CD8-positive, alpha-beta memory T cell (primary cell): ENCODE measurements at places on chromosomes 4 and X. TPM values are rescaled to one million over a fixed set of nuclear protein-coding genes. Genes with fewer than 3 reads are reported as not detected.

Gene SUPT20HL2
- not detected for total RNA-seq

DNA sequence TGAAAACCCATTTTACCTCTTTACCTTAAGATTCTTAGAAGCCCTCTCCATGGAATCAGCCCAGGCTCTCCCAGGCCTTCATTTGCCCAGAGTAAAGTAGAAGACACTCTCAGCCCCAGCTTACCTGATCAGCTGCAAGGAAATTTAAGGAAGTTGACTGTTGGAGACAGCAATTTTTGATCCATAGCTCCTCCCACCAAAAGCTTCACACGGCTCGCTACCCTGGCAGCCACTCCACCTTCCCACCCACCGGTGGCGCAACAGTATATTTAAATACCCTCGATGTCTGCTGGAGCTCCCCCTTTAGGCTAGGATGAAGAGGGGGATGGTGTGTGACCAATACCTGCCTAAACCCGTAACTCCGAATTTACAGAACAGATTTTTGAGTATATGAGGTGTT, 75.4 kb downstream of the MBNL3 start:
- no peak for DNase-seq

GRCh38 chr4:169922632-169923276, 103.4 kb downstream of the MFAP3L start:
- DNase-seq, result no peak

DNA sequence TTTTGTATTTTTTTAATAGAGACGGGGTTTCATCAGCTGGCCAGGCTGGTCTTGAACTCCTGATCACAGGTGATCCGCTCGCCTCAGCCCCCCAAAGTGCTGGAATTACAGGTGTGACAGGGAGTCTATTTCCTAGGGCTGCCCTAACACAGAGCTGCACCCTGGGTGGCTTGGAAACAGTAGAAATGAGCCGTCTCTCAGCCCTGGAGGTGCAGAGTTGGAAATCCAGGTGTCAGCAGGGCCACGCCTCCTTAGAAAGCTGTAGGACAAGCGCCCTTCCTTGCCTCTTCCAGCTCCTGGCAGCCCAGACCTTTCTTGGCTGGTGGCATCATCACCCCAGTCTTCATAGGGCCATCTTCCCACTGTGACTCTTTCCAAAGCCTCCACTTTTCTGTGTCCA, 71.6 kb downstream of the DCTD start:
- DNase-seq, result no peak

- no peak for DNase-seq
Measured at GRCh38 chr4:6696611-6697010, 2.9 kb downstream of the S100P start.

DNA sequence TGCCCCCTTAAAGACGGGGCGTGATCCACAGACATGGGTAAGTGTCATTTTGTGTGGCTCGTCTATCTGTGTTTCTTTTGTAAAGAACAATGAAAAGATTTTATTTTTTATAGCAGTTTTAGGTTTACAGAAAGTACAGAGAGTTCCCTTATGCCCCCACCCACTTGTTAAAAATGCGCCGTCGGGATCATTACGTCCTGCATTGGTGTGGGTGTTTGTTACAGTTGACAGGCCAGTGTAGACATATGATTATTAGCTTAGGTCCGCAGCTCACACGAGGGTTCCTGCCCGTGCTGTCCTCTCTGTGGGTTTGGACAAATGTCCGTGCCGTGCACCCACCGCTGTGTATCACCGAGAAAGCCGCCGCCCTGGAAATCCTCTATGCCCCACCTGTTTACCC, 50.5 kb downstream of the RGS12 start:
- DNase-seq, result no peak

DNA sequence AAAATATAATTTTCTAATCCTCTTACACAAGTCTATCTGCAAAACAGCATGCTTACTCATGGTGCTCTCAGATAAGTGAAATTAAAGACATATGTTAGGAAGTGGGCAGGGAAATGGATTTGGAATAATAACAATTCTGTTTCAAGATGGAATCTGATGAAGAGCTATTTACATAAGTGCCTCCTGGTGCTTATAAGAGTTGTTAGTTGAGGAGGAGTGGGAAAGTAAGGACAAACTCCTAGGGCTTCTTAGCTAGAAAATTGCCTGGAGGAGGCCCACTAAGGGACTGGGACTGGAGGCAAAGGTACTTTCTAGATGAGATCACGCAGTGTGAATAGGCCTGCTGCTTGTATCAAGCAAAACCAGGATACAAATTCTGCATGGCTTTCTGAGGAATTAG, 939.8 kb downstream of the GLUD2 start:
- DNase-seq, result no peak

- no peak for DNase-seq
Measured at GRCh38 chrX:65537229-65537628, 2.6 kb upstream of the LAS1L start.

DNA sequence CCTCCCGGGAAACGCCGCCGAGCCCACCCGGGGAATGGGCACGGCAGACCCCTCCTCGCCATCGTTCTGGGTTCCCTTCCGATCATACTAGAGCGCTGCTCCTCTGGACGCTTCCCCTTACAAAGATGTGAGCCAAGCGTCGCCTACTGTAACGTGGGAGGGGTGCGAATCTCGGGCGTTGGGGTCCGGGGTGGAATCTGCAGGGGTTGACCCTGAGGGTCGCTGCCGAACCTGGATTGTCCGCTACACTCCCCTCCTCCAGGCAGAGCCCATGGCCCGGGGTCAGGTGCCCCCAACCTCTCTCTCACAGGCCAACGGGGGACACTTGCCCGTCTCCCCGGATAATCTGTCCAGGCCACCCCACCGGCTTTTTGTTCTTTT, 13.8 kb downstream of the BCOR start:
- no peak for DNase-seq

- no peak for DNase-seq
Measured at GRCh38 chrX:121322159-121322558, 274.7 kb downstream of the GLUD2 start.

DNA sequence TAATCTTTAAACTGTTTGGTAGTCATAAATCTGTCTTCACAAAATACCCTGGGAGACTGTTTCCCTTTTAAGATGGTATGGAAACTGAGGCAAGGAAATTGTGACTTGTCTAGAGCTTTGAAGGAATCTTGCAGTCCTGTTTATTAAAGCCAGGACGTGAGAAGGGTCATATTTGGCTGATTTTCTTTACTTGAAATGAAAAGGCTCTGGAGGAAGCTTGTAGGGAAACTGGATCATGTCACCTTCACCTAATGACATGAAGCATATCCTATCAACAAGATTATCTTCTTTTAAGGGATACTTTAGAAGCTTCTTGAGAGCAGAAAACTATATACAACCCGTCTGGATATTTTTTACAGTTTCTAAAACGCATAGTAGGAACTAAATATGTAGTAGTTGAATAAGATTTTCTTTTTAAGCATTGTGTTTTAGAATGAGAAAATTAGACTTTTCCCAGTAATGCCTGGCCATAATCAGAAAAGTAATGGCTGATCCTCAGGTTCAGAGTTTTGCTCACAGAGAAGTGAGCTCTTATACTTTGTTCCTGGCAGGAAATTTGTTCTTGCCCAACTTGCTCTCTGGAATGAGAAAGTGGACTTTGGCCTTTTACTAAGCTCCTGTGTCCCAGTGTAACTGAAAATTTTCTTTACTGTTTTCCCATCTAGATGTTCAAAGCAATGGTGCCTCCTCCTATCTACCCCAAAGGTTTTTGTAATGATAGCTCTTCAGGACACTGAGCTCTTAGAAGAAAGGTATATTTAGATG, 136.8 kb upstream of the AFF2 start:
- DNase-seq, result no peak

Gene RGS12
- total RNA-seq, result 2.4 TPM

DNA sequence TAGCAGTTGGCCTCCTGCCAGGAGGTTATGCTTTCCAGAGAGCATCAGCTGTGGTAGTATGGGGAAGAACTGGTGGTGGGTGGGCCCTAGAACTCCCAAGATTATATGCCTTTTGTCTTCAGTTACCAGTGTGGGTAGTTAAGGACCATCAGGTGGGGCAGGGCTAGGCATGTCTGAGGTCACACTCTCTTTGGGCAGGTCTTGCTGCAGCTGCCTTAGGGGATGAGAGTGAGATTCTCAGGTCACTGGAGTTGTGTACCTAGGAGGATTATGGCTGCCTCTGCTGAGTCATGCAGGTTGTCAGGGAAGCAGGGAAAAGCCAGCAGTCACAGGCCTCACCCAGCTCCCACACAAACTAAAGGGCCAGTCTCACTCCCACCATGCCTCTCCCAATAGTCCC, 172.9 kb upstream of the GYPA start:
- no peak for DNase-seq

Gene CLCN5
- 3.0 TPM for total RNA-seq

DNA sequence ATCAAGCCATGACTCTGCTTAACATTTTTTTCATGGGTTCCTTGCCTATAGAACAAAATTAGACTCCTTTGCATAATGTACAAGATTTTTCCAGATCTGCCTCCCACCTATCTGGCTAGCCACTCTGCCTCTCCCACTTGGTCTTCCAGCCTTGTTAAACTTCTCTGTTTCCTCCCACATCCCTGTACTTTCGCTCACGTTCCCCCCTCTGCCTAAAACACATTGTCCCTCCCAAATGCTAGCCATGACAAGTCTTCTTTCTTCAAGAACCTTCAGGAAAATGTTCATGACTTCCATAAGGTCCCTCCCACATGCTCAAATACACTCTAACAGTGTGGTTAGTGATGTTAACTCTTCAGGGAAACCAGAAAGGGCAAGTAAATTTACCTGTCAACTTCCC, 214.6 kb downstream of the ADGRA3 start:
- DNase-seq, result no peak

GRCh38 chr4:7217474-7218321, 25.4 kb downstream of the SORCS2 start:
- no peak for DNase-seq

Gene SPANXD
- not detected for total RNA-seq

Gene EGF
- total RNA-seq, result not detected

Gene PHEX
- total RNA-seq, result 20.1 TPM

DNA sequence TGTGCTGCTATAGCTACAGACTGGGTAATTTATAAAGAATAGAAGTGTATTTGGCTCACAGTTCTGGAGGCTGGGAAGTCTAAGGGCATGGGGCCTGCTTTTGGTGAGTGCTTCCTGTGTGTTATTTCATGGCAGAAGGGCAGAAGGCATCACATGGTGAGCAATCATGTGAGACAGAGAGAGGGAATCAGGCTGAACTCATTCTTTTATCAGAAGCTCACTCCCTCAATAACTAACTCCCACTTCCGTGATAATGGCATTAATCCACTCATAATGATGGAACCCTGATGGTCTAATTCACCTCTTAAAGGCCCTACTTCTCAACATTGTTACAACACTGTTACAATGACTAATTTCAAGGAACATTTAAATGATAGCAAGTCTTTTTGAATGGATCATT, 129.4 kb downstream of the FAT4 start:
- no peak for DNase-seq

Gene STPG2
- total RNA-seq, result not detected

Gene FANCB
- total RNA-seq, result 10.9 TPM

DNA sequence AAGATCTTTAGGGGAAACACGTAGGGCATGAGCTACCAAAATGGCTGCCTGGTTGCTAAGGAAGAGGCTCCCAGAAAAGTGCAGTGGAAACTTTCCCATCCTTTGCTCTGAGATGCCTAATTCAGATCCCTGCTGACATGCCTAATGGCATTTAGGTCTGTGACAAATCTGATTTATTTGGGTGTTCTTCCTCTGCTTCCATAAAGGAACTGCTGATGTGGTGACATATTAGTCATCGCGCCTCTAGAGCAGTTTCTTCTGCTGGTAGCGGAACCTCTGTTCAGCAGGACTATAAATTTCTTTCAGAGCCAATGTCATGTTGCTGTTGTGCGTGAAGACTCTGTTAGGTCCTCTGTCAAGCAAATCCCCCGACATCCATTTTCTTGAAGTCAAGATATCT, 310.0 kb downstream of the PDHA2 start:
- DNase-seq, result no peak

- no peak for DNase-seq
Measured at GRCh38 chr4:35500812-35501211, 743.5 kb downstream of the ARAP2 start.

GRCh38 chr4:168562041-168562571, 65.3 kb downstream of the PALLD start:
- DNase-seq, result no peak

Gene CT45A1
- total RNA-seq, result not detected

Gene GUF1
- total RNA-seq, result 41.3 TPM

DNA sequence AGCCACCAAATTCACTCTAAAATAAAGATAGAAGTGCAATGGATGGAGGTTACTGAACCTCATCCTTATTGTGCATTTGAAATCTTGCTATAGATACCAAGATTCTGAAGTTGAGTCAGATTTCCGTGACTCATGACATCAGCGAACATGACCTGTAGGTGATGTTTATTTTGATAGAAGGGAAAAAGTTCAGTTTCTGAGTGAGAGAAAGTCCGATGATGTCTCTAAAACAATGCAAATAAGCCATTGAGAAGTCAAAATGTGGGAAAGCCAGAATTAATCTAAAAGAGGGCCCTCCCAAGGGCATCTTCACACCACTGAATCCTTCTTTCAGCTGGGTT, 20.0 kb downstream of the PHOX2B start:
- no peak for DNase-seq

- no peak for DNase-seq
Measured at GRCh38 chr4:67608027-67608426, 49.5 kb downstream of the STAP1 start.

DNA sequence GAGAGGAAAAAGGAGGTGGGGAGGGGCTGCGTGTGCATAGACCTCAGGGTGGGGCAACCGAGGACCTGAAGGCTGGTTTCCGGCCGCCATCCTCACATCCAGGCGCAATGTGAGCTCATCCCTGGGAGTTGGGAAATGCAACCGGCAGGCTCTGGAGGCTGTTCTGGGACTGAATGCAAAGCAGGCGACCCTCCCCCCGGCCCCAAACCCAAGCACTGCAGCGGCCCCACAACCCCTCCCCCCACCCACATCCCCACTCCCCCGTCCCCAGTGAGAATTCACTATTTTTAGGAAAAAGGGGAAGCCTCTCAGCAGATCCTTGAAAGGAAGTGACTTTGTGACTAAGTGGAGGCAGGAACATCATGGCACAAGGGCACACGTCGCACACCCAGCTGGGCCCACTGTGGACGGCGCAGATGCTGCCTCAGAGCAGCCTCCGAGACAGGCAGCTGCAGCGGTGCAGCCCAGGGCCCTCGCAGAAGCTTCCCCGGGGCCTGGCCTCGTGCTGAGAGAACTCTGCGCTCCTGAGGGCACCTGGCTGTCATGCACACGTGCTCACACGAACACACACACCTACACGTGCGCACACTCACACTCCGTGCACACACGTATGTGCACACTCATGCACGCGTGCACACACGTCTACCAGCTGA, 1.3 kb upstream of the PDE6B start:
- DNase-seq, result no peak
